ENCODE measurements at places on chromosomes 5 and 9.

- no peak for DNase-seq
Measured at GRCh38 chr5:138936225-138936967, 61.3 kb upstream of the LRRTM2 start.

DNA sequence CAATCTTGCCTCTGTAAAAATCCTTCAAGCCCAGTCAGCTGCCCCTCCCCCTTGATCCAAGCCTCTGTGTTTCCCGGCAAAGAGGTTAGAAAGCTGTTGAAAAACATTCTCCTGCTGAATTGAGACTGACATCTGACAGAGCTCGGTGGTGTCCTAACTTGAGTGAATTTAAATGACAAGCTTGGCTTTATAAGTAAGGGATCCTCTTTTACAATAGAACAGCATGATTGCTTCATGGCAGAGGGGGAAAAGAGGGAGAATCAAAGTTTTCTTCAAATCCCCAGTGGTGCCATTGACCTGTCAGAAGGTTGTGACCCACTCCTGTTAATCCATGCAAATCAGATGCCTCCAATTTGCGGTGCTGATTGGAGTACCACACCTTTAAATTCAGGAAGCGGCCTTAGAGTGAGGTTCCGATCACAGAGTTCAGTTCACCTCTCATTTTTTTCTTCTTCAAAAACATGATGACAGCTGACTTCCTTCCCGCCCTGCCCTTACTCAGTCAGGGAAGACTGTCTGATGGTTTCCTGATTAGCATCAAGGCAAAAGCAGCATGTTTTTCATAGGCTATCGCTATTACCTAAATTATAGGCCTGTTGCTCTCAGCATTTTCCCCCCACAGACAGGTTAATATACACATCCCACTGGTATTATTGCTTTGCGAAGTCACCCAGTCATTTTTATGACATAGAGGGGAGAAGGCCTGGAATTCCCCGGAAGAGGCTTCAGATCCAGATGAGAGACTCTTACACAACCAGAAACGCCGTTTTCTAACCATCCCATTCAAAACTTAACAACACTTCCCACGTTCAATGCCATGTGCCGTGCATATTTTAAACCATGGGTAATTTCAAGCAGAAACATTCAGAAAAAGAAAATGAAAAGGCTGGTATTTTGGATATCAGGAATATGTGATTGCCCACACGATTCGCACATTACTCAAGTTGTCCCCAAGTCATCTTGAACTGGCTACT is 141.4 kb downstream of the EBF1 start:
- DNase-seq, result no peak

- DNase-seq, result no peak
Measured at GRCh38 chr5:65292196-65292595, 189.5 kb downstream of the ADAMTS6 start.

DNA sequence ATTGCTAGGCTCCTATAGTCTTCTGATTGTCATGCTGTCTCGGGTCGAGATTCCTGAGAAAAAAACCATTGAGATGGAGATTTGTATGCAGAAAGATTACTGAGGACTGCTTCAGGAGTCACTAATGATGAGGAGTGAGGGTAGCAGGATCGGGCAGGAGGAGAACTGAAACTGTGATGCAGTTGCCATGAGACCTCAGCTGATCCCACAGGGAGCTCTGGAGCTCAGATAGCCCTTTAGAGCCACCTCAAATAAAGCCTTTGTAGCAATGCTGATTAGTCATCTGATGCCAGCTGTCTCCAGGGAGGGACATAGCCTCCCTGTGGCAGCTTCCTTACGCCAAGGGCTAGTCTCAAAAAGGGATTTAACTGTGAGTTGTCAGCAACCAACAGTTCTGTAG is 256.9 kb downstream of the DMAC1 start:
- no peak for DNase-seq

DNA sequence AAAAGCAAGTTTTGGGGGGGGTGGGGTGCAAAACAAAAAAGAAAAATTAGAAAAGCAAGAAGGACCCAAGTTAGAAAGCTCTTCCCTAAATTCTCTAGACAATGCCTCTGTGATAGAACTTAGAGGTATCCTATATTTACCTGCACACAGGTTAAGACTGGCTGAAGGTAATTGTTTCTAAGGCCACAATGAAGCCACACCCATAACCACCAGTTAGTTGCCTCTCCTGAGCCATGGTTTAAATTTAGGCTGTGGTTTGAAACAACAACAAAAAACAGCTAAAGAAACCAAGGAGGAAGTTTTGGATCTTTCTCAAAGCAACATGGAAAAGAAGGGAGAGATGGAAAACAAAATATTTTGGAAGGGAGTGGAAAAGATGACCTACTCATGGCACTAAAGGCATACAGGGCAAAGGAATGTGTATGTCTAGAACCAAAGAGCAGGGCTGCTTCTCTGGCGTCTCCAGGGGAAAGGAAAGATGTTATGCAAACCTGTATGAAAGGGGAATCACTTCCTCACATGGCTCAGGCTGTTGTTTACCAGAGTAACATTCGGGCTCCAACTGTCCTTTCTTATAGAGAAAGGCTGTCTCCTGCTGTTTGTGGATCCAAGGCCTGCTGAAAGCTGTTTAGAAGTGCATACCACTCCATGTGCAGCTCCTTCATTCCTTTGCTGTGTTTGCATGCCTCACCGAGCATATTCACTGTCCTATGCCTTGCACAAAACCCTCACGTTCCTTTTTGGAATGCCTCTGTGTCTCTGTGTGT is 408.9 kb upstream of the MPDZ start:
- DNase-seq, result no peak

DNA sequence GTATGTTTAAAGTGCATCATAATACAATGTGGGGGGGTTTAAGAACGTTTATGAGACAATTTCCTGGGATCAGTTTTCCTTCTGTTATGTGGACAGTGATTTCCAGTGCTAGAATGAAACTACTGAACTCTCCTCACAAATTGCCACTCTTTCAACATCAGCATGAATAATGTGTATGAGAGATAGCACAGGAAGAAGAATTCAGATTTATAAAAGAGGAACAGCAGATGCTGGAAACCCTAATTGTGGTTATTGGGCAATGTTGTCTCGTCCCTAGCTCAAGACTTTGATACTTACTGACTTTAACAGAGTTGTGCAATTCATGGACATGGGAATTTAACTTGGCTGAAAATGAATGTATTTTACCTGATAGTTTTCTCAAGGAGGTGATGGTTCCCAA is 410.8 kb upstream of the MEF2C start:
- no peak for DNase-seq

DNA sequence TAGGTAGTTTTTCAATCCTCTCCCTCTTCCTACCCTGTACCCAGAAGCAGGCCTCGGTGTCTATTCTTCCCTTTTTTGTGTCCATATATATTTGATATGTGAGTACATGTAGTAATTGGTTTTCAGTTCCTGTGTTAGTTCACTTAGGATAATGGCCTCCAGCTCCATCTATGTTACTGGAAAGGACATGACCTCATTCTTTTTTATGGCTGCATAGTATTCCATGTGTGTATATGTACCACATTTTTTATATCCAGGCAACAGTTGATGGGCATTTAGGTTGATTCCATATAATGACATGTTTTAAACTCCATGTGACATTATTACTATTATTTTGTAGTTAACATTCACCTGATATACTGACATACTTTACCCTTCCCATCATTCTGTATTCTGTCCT is 49.1 kb downstream of the CAVIN4 start:
- no peak for DNase-seq

- peak; percentile 42 for DNase-seq
Measured at GRCh38 chr9:91047993-91048607, 246.5 kb downstream of the SYK start.

DNA sequence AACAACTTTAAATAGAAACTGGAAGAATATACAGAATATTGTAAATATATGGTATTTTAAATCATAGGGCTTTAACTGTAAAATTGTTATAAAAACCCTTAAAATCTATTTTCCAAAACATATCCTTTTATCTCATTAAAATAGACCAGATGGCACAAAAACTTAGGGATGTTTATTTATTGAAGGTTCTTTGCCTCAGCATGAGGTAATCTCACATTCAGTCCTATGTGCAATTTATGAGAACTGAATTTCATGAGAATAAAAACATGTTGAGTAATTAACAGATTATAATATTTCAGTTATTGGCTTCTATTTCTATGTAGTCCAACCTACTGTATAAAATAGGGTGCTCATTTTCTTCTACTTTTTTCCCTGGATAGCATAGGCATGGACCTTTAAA is 329.2 kb upstream of the PRR16 start:
- DNase-seq, result no peak

GRCh38 chr5:115583474-115583873 is 18.8 kb downstream of the TICAM2 start:
- DNase-seq, result no peak

Data from stimulated activated CD4-positive, alpha-beta T cell treated with anti-CD3 and anti-CD28 coated beads, Interleukin-1b, Interleukin-23, amount 100 ng/mL, for 24 hours (primary cell).